ENCODE measurements at places on chromosomes 2 and 18.

DNA sequence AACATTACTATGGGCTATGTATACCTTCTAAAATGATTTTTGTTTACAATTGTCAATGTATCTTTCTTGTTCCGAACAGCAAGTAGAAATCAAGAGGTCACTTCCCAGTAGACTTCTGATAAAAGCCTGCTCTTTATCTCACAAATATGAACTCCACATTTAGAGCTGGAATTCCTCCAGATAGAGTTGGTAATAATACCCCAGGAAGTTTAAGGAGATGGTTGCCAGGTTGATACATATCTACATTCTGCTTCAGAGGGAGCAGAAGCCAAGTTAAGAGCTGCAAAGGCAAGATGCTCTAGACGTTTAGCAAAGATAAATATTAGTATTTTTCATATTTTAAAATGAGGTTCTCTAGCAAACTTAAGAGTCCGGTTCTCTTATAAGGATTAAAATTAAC is 267.0 kb downstream of the ERBB4 start:
- DNase-seq = no peak

- peak; percentile 25 for DNase-seq
Observed at GRCh38 chr18:62982600-62983251, 267.4 kb downstream of the PHLPP1 start.

DNA sequence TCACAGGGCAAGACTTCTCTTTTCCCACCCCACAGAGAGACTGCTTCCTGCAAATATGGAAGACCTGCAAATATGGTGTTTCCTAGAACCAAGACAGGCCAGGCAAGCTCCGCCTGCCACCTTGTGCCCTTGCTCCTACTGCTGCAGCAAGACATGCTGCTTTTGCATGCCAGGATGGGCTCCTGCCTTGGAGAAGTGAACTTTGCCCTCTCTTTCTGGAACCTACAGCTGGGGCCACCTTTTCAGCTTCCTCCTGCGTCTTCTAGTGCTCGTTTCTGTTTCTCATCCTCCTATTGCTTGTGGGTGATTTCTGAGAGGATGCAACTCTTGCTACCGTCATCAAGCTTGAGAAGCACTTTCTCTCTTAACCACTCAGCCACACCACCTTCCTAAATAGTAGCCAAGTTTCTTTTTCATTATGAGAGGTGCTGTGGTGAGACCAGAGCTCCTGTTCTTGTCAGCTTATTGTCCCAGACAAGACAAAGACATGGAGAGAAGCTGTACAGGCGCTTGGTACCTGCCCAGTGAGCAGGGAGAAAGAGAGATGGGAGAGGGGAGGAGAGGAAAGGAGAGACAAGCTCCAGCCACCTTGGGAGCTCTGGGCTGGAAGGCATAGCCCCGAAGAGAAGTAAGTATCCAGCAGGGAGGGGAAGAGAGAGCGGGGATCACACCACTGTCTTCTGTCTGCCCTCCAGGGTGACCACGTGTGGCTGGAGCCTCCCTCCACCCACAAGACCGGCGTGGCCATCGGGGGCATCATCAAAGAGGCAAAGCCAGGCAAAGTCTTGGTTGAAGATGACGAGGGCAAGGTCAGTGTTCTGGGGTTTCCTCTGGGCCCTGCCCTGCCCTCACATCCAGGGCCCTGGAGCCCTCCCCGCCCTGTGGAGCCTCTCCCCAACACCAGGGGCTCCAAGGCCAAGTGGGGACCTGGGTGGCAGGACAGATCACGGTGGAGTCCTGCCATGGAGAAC is 28.3 kb downstream of the MYO7B start:
- no peak for DNase-seq

GRCh38 chr2:198441246-198441645 is 636.9 kb downstream of the PLCL1 start:
- no peak for DNase-seq

GRCh38 chr2:29480426-29480825 is 365.2 kb downstream of the CLIP4 start:
- no peak for DNase-seq

DNA sequence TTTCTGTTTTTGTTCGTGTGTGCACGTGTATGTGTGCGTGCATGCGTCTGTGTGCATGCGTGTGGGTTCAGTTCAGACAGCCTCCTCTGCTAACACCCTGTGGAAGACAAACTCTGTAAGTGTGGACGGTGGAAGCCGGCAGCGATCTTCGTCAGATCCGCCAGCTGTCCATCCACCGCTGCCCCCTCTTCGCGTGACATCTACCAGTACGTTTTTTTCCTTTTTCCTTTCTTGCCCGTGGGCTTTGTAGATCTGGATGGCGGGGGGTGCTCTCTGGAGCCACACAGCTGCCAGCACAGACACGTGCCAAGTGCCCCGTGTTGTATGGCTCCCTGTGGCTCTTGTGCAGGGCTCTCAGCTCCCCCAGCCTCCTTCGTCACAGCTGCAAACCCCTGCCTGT is 32.3 kb downstream of the ITGB1BP1 start:
- no peak for DNase-seq

GRCh38 chr2:156784020-156784701 is 348.0 kb downstream of the GPD2 start:
- no peak for DNase-seq

DNA sequence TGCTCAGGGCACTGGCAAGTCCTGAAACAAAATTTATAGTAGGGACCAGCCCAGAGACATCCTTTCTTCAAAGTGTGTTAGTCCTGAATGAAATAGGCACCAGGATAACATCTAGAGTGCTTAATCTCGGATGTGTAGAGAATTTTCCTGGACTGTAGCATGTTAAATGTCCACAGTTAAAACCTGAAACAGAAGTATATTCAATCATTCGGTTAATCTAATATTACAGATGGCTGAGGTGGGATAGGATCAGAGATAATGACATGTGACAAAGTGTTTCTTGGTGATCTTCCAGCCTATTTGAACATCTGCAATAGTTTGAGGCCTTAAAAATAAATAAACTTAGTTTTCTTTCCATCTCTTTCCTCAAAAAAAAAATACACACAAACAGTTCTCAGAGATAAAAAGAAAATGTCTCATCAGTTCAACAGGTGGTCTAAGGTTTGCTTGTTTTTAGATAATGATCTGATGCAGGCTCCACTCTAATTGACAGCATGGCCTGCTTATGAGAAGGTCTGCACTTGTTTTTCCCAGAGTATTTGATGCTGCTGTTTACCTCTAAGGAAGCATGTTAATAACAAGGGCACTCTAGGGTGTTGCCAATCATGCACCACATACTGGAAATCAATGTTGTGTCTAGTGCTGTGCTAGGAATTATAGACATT is 25.9 kb downstream of the CNTNAP5 start:
- no peak for DNase-seq

GRCh38 chr18:21265971-21266673 is 24.1 kb downstream of the GREB1L start:
- DNase-seq = no peak

- no peak for DNase-seq
Observed at GRCh38 chr2:69151931-69152330, 139.0 kb downstream of the ANTXR1 start.

- no peak for DNase-seq
Observed at GRCh38 chr2:174166261-174166660, 82.1 kb downstream of the OLA1 start.

DNA sequence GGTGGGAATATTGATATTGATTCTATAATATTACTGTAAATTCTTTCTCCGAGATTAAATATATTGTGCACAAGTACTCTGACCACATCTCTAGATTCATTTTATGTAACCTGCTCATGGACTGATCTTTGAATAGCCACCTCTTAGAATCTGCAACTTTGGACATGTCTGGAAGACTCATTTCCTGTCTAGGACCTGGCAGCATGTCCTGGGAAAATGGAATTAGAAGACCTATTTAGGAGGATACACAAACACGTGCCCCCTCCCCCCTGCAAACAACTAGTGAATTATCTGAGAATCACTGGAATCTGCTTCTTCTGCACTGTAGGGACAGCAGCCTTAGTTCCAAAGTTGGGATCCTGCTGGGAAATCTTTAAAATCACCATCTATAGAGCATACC is 94.1 kb downstream of the UBE2E3 start:
- no peak for DNase-seq

- DNase-seq = no peak
Observed at GRCh38 chr2:20115902-20116301, 64.5 kb upstream of the LAPTM4A start.

- no peak for DNase-seq
Observed at GRCh38 chr18:38887671-38888020, 1322.0 kb upstream of the CELF4 start.

- DNase-seq = no peak
Observed at GRCh38 chr18:9488538-9488937, 13.2 kb downstream of the RALBP1 start.

- no peak for DNase-seq
Observed at GRCh38 chr2:170607171-170607570, 108.0 kb upstream of the SP5 start.

- no peak for DNase-seq
Observed at GRCh38 chr2:85846411-85846810, 42.4 kb downstream of the ST3GAL5 start.

DNA sequence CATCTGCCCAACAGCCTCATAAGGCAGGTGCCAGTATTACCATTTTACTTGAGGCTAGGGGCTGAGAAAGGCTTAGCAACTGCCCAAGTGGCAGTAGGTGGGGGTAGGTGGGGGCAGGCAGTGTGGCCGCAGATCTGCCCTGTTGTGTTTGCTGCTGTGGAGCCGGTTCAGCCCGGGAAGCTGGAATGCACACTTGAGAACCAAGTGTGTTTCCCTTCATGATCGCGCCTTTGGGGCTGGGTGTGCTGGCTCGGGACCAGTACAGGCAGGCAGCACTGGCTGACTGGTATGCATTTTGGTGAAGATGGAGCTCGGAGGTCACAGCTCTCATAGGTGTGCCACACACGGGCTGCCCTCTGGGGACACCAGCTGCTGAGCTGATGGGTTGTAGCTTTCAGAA is 85.1 kb downstream of the CABLES1 start:
- no peak for DNase-seq

GRCh38 chr18:64099244-64099643 is 49.6 kb downstream of the LINC00305 start:
- DNase-seq = no peak

GRCh38 chr2:113175042-113175628 is 1.4 kb downstream of the PSD4 start:
- DNase-seq = no peak

- no peak for DNase-seq
Observed at GRCh38 chr18:79573921-79574491, 105.6 kb upstream of the CTDP1 start.

DNA sequence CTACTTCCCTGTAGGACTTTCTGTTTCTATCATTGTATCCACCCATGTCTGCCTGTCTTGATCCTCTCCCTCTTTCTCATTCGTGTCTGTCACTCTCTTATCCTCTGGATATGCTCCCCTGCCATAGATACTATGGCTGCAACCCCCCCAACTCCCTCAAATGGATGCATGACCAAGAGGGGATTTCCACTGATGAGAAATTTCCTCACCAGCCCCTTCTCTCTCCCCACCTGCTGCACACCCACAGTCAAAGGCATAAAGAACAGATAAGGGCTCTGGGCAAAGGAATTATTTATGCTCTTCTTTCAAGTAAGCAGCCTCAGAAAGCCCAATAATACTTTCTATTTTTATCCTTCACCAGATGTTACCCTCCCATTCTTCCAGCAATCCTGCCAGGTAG is 121.3 kb downstream of the FOXI3 start:
- no peak for DNase-seq

GRCh38 chr2:156909983-156910382 is 347.5 kb upstream of the GALNT5 start:
- DNase-seq = no peak

DNA sequence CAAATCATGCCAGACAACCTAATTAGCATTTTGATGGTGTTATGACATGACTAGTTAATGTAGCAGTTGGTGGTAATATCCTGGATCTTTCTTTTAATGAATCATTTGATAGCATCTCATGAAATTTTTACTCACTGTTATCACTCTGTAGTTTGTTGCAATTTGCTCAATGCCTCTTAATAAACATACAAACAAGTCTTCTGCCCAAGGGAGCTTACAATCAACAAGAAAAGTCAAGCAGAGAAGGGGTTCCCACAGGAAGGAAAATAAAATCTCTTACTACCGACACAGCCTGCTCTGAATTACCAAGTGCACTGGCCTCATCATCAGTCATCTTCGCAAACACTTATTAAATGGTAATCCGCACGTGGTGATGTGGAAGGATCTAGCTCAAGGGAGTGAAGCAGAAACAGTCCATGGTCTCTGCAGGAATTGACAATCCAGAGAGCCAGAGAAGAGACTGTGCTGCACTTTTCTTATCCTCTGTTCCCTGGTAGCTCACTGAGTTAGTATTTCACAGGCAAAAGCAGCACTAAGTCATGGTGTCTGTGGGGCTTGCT is 263.5 kb downstream of the EPHA4 start:
- DNase-seq = no peak

GRCh38 chr18:37845498-37845897 is 279.9 kb upstream of the CELF4 start:
- no peak for DNase-seq

- DNase-seq = no peak
Observed at GRCh38 chr2:240795454-240795853, 24.6 kb downstream of the KIF1A start.

DNA sequence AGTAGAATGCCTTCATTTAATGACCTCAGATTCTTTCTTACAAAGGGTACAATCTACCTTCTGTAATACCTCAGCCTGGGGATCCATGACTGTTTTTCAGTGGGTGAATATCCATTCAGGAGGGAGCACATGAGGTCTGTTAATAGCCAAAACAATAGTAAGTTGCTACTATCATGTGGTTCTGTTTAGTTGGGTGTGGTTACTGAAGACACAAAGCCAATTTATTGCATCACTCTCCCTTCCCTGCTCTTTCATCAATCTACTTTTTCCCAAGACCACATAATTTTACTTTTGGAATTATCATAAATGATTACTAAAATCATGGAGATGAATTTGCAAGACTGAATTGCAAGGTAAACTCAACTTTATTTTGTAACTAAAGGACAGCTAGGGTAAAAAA is 254.2 kb downstream of the GALNT13 start:
- DNase-seq = no peak

DNA sequence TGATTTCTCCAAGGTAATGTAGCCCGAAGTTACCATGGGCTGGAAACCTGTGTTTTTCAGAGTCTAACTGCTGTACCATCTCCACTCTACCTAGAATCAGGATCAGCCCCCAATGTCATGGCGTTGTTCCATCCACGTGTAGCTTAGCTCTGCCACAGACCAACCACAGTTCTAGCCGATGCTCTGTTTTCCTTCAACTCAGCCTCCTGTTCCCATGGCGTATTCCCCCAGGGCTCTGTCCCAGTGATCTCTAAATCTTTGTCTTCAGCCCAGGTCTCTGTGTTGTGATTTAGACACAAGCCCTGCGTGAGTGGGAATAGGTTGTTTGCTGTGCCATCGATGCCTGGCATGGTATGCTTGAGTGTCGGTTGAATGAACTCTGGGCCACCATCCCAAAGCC is 53.4 kb downstream of the LPIN1 start:
- no peak for DNase-seq

DNA sequence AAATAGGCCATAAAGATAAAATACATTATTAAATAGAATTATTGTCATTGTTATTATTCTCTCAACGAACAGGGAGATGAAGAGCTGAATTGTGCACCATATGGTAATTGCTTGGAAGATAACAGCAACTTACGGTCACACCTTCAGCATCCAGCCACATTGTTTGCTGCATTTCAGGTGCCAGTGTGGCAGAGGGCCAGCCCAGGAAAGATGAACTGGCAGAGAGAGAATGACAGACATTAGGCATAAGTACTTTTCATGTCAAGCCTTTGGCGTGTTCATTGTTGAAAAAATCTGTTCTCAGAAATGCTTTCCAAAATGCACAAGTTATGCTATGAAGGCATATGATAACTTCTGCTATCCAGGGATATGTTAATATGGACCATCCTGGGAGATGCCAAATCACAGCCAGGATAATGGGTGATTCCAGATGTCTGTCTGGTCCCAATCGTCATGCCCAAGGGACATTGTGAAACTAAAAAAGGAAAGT is 748.6 kb upstream of the PIK3C3 start:
- DNase-seq = no peak
